ENCODE measurements at places on chromosomes 5 and 9.
A peak's percentile ranks its signal among the peaks of the same experiment; 100 is the strongest.

- DNase-seq: no peak
Measured at GRCh38 chr9:28264368-28264767, 691.1 kb upstream of the C9orf72 start.

DNA sequence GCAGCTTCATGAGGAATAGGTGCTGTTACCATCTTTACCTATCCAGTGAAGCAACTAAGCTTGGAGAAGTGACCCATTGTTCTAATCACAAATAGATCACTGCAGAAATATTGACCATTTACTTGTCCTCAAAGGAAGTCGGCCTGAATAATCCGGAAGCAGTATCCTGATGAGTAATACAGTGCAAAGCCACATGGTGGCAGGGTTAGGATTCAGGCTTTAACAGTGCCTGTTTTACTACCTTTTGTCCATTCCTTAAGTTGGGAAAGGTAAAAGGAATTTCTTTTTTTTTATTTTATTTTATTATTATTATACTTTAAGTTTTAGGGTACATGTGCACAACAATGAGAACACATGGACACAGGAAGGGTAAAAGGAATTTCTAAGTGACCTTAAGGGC lies 336.3 kb downstream of the KDM4C start:
- DNase-seq: peak; percentile 23

GRCh38 chr5:149149942-149150341 lies 8.6 kb downstream of the ABLIM3 start:
- no peak for DNase-seq

GRCh38 chr5:147966829-147967228 lies 60.5 kb upstream of the C5orf46 start:
- no peak for DNase-seq

DNA sequence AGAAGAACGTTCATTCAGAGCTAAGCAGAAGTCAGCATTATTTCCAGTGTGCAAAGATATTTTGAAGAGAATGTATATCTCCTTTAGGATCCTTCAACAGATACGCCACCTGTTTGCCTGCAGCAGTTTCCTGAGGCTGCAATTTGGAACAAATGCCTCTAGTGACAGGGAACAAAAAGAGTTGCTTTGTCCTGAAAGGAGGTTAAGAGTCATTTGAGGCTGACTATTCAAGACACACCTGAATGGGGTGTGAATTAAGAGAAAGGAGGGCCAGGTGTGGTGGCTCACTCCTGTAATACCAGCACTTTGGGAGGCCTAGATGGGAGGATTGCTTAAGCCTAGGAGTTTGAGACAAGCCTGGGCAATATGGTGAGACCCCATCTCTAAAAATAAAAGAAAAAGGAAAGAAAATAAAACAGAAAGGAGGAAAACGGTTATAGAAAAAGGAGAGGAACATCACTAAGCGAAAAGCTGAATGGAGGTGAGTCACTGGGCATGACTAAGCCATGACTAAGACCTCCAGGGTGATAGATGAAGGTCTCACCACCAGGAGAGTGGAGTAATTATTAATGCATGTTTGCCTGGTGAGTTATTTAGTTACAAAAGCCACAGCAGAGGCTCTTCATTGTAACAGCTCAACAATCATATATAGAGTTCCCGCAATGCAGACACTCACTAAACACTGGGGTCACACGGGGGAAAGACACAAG lies 255.2 kb upstream of the TNC start:
- DNase-seq: no peak

DNA sequence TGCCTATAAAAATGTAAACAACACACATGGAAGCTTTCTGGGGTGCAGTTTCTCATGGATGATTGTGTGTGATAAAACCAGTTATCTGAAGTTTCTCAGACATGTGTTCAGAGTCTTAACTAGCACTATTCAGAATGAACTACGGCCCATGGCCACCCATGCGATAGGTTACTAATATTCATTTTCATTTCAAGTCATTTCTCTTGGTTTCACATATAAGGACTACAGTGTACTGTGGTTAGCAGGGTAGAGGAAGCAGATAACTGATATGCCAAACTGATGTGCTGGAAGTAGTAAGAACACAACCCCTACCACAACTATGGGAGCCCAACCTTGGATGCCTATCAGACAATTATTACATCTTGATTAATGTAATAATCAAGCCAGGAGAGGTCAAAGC lies 372.1 kb downstream of the DTWD2 start:
- DNase-seq: no peak

DNA sequence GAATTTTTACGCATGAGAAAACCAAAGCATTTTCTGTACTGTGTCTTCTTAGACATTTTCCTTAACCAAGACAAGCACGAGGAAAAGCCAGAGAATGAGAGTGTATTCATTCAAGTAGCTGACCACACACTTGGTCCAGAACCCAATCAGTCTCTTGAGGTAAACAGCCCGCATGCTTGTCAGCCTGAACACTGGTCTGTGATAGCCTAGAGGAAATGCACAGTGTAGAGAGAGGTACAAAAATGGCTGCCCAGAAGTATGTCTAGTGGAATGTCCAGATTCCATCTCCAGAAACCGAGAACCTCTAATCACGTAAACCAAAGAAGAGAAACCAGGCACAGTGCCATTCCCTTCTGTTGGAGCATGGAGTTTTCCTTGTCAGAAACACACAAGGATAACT lies 80.0 kb upstream of the SNX2 start:
- DNase-seq: no peak

DNA sequence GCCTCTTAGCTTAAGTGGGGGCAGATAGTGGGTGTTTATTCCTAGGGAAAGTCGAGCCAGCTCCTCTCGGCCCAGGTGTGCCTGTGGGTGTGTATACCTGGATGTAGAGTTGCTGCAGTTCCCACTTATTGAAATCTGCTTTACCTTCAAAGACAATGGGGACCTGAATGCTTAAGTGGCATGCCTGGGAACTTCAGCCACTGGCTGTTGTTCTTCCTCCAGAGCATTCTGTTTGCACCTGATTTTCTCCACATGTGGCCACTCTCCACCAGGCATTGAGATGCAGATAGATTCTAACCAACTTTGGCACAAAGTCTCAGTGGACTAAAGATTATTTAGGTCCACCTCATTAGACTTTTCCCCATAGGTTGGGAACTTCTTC lies 186.8 kb downstream of the ZNF462 start:
- peak; percentile 12 for DNase-seq

GRCh38 chr5:62828742-62829603 lies 250.4 kb downstream of the LRRC70 start:
- no peak for DNase-seq

Measured in WTC11 (cell line).